ENCODE measurements at places on chromosomes 13 and 19. TPM values are rescaled to one million over a fixed set of nuclear protein-coding genes. Genes with fewer than 3 reads are reported as not detected.

DNA sequence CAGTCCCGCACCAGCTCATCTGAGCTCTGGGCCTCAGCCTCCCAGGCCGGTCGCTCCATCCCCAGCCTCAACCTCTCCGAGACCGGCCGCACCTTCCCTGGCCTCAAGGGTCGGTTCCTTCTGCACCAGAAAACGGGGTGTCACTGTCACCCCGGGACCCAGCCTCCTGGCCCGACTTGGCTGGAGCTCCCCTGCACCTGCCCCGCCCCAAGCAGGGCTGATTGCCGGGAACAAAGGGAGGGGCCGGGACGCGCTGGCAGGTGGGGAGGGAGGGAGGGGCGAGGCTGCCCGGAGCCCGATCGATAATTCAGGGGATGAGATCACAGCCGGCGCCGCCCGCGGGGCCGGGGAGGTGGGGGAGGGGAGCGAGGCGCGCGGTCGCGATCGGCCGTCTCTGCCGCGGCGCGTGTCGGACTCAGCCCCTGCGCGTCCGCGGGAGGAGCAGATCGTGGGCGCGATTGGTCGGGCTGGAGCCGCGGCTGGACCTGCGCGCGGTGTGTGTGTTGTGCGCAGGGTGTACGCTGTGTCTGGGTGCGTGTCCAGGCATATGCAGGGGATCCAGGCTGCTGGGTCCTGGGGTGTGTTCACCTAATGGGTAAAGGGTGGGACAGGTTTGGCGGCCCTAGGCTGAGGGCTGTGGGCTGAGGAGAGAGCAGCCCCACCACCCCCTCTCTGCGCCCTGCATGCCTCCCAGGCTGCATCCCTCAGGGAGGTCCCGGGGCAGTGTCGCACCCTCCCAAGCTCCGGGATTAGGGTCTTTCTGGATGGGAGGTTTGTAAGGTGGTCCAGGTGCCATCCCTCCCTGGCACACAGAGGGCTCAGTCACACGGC lies 1.1 kb upstream of the SHC2 start:
- H3K27me3 ChIP-seq, result peaks cover 37% of the 10 kb centered on the region
- DNase-seq, result no peak
- peaks cover 16% of the 10 kb centered on the region for H3K4me1 ChIP-seq
- H3K4me3 ChIP-seq, result no peak overlapping the region
- no peak overlapping the region for H3K27ac ChIP-seq

DNA sequence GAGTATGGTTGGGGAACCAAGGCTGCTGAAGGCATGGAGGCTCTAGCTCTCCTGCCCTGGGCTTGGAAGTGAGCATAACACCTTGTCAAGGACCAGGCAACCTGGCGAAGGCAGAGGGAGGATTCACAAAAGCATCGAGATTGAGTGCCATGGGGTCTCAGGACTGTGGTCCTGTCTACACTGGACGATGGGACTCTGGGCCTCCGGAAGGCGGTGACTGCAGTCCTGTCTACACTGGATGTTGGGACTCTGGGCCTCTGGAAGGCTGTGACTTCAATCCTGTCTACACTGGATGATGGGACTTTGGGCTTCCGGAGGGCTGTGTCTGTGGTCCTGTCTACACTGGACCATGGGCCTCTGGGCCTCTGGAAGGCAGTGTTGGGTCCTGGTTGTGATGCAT lies 290.4 kb downstream of the TEX29 start:
- H3K27ac ChIP-seq, result no peak overlapping the region

DNA sequence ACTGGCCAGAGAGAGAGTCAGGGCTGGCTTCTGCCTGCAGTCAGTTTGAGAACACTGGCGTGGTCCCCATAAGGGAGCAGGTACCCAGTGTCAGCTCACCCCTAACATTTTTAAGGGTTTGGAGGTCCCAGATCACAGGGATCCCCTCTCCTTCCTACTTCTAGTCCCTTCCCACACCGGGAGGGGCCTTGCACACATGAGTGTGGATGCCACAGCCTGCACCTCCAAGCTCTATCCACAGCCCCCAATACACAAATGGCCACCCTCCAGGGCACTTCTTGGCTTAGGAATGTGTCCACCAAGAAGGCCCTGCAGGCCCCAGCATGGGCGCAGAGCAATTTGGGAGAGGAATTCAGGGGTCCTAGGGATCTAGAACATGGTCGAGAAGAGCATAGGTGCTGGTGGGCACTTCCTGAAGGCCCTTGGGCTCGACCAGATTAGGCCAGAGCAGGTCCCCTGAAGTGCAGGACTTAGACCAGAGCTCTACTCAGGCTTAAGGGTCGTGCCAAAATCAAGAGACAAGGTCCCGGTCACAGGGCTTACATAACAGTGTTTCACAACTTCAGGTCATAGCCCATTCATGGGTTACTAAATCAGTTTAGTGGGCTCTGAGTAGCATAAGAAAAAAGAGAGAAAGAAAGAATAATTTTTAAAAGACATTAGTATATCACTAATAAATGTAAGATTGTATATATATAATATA lies 16.0 kb downstream of the FXYD5 start:
- H3K36me3 ChIP-seq, result peaks cover 38% of the 10 kb centered on the region
- H3K4me3 ChIP-seq, result no peak overlapping the region
- H3K27me3 ChIP-seq, result no peaks in the 10 kb centered on the region

DNA sequence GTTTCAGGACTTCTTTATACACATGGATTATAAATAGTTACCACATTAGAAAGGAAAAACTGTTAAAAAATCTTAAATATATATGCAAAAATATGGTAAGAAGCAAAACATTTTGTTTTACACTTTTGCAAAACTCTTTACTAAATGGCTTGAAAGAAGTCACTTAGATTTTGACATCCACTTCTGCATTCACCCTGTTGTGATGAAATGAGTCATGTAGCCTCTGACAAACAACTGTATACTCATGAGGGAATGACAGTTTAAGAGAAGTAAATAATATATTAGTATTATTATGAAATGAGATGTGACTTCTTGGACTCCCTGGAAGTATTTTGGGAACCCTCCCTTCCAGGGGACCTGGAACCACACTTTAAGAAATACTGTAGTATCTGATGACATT lies 275.6 kb downstream of the DACH1 start:
- H3K4me3 ChIP-seq, result no peak overlapping the region
- no peak overlapping the region for H3K27ac ChIP-seq
- no peak for DNase-seq
- H3K36me3 ChIP-seq, result no peaks in the 10 kb centered on the region

DNA sequence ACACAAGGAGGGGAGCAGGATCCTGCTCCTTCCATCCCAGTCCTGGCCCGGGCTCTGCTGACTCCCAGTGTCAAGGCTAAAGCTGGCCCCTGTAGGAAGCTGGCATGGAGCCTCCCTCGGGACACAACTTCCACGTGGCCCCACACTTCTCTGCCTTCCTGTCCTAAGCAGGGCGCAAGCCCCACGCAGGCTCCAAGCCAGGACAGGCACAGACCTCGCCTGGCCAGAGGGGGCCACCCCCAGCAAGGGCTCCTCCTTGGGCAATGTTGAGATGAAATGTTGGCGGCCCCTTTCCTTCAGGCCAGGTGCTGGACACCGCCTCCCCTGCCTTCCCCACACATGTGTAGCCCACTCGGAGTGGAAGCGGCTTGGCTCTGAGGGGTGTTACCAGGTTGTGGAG lies 66.6 kb downstream of the COL4A1 start:
- no peaks in the 10 kb centered on the region for H3K27me3 ChIP-seq
- no peak for DNase-seq
- H3K4me1 ChIP-seq, result no peaks in the 10 kb centered on the region
- no peak overlapping the region for H3K4me3 ChIP-seq
- no peaks in the 10 kb centered on the region for H3K36me3 ChIP-seq

DNA sequence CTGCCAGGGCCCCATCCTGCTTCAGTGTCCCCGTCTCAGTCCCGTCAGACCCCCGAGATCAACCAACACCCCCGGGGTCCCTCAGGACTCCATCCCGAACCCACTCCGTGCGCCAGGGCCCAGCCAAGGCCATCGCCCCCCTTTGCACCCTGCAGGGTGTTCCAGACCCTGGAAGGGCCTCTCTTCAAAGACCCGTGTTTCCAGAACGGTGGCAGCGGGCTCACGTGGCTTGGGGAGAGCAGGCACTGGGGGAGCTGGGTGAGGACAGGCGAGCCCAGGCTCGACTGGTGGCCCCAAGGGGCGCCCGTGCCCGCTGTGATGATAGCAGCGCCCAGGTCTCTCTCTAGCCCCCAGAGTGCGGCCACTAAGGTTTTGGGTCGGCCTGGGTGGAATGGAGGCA lies 1.4 kb downstream of the KASH5 start:
- no peak overlapping the region for H3K27ac ChIP-seq
- no peaks in the 10 kb centered on the region for H3K27me3 ChIP-seq
- H3K36me3 ChIP-seq, result no peaks in the 10 kb centered on the region
- H3K4me3 ChIP-seq, result no peak overlapping the region
- no peak for DNase-seq

- no peak for DNase-seq
- H3K4me1 ChIP-seq, result no peaks in the 10 kb centered on the region
- no peak overlapping the region for H3K4me3 ChIP-seq
- no peak overlapping the region for H3K27ac ChIP-seq
Measured at GRCh38 chr13:22801402-22802003, 379.3 kb upstream of the SGCG start.

- DNase-seq, result no peak
- H3K4me1 ChIP-seq, result no peaks in the 10 kb centered on the region
- H3K4me3 ChIP-seq, result no peak overlapping the region
- H3K27me3 ChIP-seq, result no peaks in the 10 kb centered on the region
Measured at GRCh38 chr13:90926459-90926858, 421.0 kb upstream of the MIR17HG start.

DNA sequence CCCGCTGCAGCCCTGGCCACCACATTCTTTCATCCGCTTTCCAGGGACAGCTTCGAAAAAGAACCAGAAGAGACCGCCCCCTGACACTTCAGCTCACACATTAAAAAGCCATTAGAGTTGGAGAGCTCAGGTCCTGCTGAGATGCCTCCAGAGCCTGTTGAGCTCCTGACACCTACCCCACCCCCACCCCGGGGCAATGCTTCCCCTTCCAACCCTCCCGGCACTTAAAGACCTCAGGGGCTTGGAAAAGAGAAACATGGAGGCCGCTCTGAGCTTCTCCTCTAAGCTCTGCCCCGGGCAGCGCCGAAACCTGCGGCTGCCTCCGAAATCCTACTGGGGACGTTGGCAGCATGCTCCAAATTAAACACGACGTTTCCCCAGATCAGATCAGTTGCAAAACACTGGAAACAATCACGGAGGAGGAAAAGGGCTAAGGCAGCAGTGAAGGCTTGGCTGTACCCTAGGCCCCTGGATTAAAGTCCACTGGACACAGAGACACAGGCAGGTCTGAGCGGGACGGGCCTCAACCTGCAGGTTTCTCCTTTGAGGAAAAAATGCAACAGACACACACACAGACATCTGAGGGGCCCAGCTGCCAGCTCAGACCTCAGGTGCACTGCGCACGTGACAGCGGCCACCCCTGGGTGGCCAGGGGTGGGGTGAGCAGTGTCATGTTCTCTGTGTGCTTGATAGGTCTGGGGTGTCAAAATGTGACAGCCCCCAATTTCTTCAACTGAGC lies 9.6 kb downstream of the SH3GL1 start:
- H3K4me3 ChIP-seq, result no peak overlapping the region
- peaks cover 6% of the 10 kb centered on the region for H3K4me1 ChIP-seq
- H3K36me3 ChIP-seq, result peaks cover 41% of the 10 kb centered on the region
- no peaks in the 10 kb centered on the region for H3K27me3 ChIP-seq
- DNase-seq, result no peak
- H3K27ac ChIP-seq, result peak overlapping the region; percentile 5

GRCh38 chr13:106343836-106344235 lies 191.6 kb downstream of the EFNB2 start:
- DNase-seq, result no peak
- H3K27me3 ChIP-seq, result peaks cover 2% of the 10 kb centered on the region
- H3K4me3 ChIP-seq, result no peak overlapping the region
- H3K27ac ChIP-seq, result no peak overlapping the region

DNA sequence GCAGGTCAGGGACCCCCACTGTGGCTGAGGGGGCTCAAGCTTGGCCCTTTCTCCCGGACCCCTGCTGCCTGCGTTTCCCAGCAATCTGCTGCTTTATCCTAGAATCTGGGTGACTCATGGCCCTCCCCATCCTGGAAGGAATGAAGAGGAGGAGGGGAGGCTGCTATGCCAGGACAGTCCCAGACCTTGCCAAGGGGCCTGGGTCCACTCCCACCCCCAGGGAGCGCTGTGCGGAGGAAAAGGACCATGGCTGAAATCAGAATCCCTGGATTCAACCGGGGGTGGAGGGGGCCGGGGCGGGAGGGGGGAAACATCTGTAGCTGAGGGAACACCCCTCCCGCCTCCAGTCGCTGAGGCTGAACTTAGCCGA lies 20.5 kb downstream of the ZNF114 start:
- peaks cover 4% of the 10 kb centered on the region for H3K36me3 ChIP-seq
- no peaks in the 10 kb centered on the region for H3K27me3 ChIP-seq
- no peak overlapping the region for H3K4me3 ChIP-seq
- peaks cover 4% of the 10 kb centered on the region for H3K4me1 ChIP-seq
- H3K27ac ChIP-seq, result no peak overlapping the region

- no peak within 1 kb of the TSS for H3K27ac ChIP-seq
- no peaks in the 10 kb centered on the region for H3K4me1 ChIP-seq
- no peak within 1 kb of the TSS for H3K4me3 ChIP-seq
- H3K27me3 ChIP-seq, result peaks cover 6% of the 10 kb centered on the region
Measured at GRCh38 chr19:15815306-15815705, at the start of gene OR10H1. TSS of gene OR10H1 (minus strand) at chr19:15815664. CDS start at chr19:15808037, 7,627 bp downstream.

DNA sequence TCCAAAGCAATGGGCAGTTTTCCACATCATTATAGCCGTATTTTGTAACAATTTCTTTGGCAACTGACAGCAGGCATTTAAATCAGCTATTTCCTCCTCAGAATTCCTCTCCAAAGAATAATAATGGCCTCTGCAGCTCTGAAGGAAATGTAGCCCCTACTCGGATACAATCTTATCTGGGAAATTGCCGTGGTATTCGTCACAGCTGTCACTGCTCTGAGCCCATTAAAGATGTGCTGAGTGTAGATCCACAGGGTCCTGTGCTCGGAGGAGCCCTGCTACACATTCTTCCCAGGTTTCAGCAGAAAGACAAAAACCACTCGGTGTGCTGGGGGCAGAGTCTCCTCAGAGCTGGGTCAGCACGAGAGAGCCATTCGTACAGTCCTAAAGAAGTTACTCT lies 33.1 kb downstream of the MZT1 start:
- H3K27ac ChIP-seq, result no peak overlapping the region
- H3K27me3 ChIP-seq, result no peaks in the 10 kb centered on the region
- no peaks in the 10 kb centered on the region for H3K36me3 ChIP-seq
- H3K4me3 ChIP-seq, result no peak overlapping the region
- no peaks in the 10 kb centered on the region for H3K4me1 ChIP-seq
- no peak for DNase-seq

DNA sequence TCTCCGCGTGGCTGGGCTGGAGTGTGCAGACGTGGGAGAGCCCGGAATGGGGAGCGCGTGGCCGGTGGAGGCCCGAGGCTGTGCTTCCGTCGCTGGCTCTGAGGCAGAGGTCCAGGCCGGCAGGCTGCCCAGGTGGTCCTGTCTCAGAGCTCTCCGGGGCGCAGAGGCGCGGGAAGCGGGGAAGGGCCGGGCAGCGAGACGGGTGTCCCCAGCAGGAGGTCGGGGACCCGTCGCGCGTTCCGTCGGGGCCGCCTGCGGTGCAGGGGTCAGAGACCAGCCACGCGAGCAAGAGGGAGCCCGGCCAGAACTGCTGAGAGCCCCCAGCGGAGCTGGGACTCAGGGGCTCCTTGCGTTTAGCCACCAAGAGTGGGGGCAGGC lies 1.3 kb upstream of the C1QTNF9 start:
- no peaks in the 10 kb centered on the region for H3K27me3 ChIP-seq
- no peaks in the 10 kb centered on the region for H3K36me3 ChIP-seq
- no peak overlapping the region for H3K27ac ChIP-seq
- DNase-seq, result no peak

Gene ZNF415
- total RNA-seq, result 8.2 TPM

Gene CDC42EP5
- total RNA-seq, result not detected

Gene CCNE1
- 2.5 TPM for total RNA-seq

Gene ONECUT3
- not detected for total RNA-seq

Gene LYL1
- total RNA-seq, result 125 TPM

Gene CEACAM4
- not detected for total RNA-seq

Gene PNMA8B
- total RNA-seq, result 0.32 TPM

Gene DOCK9
- 34.5 TPM for total RNA-seq

Gene CEACAM8
- not detected for total RNA-seq

All from B cell (primary cell).